ENCODE measurements at places on chromosomes 1 and 21.

GRCh38 chr1:91428182-91428798 is 23.7 kb upstream of the HFM1 start:
- DNase-seq, result no peak

DNA sequence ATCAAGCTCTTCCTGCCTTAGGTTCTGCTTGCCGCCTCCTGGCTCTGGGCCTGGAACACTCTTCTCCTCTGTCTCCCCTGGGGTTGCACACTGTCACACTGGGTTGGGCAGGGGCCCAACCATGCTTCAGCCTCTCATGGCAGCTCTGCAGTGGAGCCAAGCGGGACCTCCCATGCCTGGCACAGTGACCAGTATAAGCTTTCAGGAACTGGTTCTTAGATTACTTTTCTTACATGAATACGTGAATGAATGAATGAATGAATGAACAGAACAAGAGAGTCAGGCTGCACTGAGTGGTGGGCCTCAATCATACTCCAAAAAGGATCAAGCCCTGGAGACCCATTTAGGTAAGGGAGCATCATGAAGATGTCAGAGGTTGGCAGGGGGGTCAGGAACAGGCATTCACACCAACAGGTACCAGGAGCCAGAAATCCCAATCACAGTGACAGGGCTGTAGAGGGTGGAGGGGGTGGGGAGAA is 30.8 kb upstream of the TMEM125 start:
- no peak for DNase-seq

DNA sequence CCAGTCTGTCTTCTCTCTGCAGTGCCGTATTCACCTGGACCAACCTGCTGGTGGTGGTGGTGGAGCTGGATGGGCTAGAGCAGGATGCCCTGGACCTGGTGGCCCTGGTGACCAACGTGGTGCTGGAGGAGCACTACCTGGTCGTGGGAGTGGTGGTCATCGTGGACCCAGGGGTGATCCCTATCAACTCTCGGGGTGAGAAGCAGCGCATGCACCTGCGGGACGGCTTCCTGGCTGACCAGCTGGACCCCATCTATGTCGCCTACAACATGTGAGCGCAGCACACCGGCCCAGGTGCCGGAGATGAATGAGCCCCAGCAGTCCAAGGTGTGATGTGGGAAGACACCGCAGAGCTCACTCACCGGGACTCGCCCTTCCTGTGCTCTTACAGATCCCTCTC is 37.5 kb downstream of the S100B start:
- no peak for DNase-seq

DNA sequence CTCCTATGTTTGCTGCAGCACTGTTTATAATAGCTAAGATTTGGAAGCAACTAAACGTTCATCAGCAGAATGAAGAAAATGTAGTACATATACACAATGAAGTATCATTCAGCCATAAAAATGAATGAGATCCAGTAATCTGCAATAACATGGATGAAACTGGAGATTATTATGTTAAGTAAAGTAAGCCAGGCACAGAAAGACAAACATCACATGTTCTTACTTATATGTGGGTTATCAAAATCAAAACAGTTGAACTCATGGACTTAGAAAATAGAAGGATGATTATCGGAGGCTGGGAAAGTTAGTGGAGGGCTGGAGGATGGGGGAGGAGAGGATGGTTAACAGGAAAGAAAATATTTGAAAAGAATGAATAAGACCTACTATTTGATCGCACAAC is 1017.6 kb downstream of the KCNT2 start:
- no peak for DNase-seq

GRCh38 chr21:28485301-28486022 is 507.2 kb downstream of the LTN1 start:
- DNase-seq, result no peak

Data from globus pallidus (tissue), 1 donor.